ENCODE measurements at places on chromosomes 12 and 14.
A peak's percentile ranks its signal among the peaks of the same experiment; 100 is the strongest.

DNA sequence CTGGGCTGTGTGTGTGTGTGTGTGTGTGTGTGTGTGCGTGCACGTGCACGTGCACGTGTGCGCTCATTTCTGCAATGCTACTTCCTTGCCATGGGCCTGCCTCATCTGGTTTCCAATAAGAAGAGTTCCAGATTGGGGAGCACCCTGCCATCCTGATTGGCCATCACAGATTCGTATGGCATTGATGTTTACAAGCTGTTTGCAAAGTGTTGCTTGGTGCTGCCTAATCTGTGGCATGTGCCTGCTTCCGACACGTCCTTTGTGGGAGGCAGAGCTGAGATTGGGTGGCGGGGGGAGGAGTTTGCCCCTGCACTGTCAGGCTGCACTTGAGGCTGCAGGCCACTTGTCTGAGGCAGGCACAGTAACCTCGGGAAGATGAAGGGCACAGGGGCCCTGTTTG is 39.2 kb downstream of the SAMD4A start:
- DNase-seq = no peak

DNA sequence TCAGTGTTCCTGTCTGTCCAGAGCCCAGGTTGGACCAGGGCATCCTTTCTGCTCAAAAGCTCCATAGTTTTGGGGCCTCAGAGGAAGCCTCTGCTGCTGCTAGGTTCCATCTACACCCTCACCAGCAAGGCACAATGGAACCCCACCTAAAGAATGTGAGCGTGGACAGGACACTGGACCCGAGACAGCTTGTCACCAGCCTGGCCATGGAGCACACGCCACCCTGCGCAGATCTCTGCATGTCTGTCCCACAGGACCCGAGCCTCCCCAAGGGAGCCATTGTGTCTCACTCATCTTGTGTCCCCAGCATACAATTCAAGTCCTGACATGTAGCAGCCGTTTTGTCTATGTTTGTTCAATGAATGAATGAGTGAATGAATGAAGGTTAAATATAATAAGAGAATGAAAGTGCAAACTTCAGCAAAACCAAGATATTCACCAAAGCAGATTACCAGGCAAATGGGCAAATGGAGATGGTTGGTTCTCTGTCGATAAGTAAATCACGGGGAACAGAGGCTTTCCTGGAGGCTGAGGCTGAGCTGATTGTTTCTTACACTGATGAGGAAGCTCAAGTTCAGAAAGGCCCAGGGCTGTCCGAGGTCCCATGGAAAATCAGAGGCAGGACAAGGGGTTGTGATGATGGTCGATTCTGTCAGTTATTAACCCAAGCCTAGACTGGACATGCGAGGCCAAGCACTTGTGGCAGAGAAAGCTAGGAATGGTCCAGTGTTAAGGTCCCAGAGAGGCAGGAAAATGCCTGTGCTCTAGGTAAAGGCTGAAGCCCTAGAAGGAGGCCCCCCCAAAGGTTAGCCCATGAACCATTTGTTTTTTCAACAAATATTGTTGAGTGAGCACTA is 27.0 kb downstream of the SERPINA3 start:
- no peak for DNase-seq

DNA sequence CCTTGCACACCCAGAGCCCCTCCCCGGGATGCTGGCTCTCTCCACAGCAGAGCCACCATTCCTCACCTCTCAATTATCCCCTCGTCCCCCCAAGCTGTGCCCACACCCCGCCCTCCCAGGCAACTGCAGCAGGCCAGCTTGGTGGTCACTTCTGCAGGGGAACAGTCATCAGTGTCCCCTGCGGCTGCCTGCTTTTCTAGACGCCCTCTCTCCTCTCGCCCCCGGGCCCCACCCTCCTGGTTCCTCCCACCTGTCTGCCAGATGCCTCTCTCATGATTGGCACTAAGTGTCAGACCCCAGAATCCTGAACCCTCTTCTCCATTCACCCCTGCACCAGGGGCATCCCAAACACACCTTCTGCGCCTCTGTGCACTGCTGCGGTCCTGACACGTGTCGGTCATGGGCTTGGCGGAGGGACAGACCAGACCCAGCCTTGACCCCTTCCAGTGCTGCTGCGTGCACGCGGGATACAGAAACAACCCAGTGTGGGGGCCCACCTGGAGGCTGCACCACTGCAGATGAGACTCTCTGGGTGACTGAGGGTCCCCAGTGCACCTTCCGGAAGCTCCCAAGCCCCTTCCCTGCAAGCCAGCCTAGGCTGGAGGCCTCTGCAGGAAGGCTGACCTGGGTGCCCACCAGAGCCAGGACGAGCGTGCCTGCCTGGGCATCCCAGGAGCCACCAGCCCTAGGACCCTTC is 99.5 kb downstream of the SETD3 start:
- no peak for DNase-seq

GRCh38 chr14:92591346-92591745 is 77.8 kb downstream of the RIN3 start:
- DNase-seq = no peak

GRCh38 chr12:109701064-109701463 is 12.6 kb upstream of the FAM222A start:
- no peak for DNase-seq

DNA sequence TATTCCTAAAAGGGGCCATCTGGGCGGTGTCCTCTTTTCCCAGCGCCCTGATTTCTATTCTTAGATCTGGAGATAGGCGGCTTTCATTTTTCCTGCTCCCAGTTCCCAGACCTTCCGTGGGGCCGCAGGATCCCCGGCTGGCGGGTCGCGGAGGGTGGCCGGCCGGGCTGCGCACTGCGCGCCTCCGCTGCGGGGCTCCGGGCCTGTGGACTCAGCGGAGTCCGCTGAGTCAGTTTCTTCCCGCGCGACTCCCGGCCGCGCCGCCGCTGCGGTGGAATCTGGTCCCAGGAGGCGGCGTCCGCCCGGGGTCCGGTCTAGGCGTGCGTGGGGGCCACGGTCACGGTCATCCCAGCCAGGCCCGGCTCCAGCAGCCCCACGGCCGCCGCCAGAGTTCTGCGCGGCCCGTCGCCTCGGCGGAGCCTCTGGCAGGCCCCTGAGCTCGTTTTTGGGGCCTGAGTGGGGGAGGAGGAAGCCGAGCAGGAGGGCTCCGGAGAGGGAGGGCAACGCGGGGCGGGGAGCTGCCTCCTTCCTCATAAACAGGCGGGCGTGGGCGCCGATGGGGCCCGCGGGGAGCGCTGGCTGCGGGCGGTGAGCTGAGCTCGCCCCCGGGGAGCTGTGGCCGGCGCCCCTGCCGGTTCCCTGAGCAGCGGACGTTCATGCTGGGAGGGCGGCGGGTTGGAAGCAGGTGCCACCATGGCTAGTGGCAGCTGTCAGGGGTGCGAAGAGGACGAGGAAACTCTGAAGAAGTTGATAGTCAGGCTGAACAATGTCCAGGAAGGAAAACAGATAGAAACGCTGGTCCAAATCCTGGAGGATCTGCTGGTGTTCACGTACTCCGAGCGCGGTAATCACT is at the start of gene LRRK2:
Gene LRRK2, plus strand, starts transcription at position 559 of the 853 bp plus-strand sequence. Its CDS starts 135 bp downstream, at position 694.
- peak; percentile 30 for DNase-seq

- DNase-seq = no peak
Measured at GRCh38 chr14:94805680-94806288, 35.9 kb upstream of the GSC start.

DNA sequence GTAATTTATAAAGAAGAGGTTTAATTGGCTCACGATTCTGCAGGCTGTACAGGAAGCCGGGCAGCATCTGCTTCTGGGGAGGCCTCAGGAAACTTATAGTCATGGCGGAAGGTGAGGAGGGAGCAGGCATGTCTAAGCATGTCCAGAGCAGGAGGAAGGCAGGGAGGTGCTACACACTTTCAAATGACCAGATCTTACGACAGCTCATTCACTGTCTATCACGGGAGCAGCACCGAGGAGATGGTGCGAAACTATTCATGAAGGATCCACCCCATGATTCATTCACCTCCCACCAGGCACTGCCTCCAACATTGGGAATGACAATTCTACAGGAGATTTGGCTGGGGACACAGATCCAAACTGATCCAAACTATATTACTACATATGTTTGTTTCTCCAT is 10.0 kb downstream of the SFSWAP start:
- no peak for DNase-seq

- DNase-seq = no peak
Measured at GRCh38 chr14:55302367-55303124, 31.3 kb downstream of the FBXO34 start.

DNA sequence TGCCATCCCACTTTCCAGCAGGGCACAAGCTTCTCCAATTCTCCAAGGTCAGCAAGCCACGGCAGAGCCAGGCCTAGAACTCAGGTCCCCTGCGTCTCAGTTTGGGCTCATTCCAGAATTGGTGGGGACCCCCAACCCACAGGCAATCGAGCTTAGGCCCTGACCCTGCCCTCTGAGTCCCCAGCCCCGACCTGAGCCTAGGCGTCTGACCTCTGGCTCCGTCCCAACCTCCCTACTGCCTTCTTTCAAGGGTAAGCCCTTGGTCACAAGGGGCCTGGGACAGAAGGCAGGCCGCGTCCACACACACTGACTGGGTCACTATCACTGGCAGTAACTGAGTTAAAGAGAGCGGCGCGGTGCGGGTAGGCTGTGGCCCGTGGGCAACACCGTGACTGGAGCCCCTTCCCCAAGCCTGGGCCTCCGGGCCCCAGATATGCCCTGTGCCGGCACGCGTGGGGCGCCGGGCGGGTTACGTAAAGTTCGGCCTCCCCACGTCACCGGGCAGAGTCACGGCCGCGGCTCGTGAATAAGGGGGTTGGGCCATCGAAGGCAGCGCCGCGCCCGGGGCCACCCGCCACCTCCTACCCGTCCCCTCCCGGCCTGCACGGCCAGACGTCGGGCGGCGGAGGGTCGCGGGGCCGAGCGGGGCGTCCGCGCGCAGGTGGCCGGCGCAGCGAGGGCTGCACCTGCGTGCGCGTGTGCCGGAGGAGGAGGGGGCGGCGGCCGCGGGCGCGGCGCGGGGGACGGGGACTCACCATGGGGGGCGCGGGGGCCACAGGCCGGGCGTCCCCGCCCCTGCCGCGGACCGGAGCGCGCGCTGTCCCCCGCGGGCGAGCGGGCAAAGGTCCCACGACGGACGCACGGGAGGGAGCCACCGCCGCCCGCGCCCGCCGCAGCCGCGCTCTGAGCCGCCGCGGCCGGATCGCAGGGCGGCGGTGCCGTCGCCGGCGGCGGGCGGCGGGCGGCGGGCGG is 516 bp downstream of the ANKRD9 start:
- DNase-seq = no peak

DNA sequence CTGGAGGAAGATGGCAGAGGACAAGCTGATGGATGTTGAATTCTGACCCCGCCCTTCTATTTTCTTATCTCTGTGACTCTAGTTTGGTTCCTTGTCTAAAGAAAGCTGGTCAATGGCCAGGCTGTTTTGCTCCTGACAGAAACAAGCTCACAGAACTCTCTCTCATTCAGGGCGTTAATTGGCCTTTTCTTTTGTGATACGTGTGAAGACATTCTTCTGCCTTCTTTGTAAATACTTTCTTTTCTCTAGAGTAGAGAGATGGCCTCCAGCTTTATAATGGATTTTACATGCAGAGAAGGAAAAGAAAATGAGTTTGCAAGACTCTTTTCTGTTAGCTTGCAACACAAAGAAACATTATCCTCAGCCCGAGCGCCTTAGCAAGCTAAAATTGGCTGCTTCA is 492.2 kb upstream of the CCDC196 start:
- DNase-seq = no peak

- DNase-seq = no peak
Measured at GRCh38 chr12:28650906-28651305, 460.6 kb downstream of the CCDC91 start.

GRCh38 chr14:90381011-90381786 is 15.6 kb upstream of the CALM1 start:
- peak; percentile 76 for DNase-seq

- no peak for DNase-seq
Measured at GRCh38 chr12:120485961-120486881, 9.7 kb upstream of the DYNLL1 start.

DNA sequence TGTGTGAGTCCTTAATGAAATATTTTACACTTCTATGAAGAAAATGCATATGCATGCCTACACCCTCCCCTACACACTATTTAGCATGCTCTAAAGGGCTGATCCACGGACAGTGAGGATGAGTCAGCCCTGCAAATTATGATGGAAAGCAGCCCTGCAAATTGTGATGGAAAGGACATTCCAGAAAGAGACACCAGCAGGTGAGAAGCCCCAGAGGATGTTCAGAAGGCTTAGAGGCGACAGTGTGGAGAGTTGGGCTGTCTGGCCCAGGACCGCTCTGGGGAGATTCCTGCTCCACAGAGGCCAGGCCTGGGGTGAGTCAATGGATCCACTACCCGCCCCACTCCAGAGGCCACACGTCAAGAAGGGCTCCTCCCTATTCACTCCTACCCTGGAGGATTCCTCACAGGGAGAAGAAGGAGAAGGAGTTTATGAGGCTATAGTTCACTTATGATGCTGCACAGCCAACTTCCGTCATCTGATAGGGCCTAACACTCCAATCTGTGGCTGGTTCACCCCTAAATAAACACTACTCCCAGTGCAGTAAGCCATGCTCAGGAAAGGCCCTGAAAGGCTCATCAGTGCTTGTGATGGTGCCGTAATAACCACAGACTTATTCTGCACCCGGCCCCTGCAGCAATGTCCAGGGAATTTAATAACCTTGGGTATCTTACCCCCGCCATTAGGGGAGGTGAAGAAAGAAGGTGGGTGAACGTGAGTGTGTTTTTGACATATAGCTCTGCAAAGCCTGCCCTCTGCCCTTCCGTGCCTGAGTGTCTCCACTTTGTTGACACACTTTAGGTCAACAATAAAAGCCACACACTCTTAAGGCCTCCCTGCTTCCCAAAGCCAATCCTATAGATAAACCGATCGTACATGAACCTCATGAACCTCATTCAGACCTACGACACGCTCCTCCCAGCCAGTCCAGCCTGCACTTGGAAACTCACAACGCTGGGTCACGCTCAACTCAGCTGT is 46.4 kb downstream of the CLMN start:
- no peak for DNase-seq

DNA sequence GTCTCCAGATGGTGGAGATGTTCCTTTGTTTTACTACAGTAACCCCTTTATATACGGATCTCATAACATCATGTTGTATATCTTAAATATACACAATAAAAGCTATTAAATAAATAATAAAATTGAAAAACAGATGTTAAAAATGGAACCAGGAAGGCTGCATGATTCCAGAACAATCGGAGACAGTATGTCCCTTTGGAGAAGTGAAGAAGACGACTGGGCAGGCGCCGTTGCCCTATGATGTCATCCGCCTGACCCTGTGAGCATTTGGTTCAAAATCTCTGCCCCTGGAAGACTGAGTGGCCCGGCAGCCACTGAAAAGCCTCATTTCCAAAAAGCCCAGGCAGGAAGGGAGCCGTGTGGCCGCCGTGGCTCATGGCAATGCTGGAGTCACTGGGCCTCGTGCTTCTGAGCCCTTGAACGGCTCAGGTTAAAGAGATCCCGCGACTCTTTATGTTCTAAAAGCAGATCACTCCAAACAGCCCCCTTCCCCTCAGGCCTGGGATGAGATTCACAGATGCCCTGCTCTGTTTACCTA is 30.8 kb downstream of the RIMBP2 start:
- DNase-seq = no peak

GRCh38 chr14:53613404-53614253 is 343.0 kb downstream of the BMP4 start:
- no peak for DNase-seq

GRCh38 chr14:61344437-61345150 is 23.2 kb downstream of the PRKCH start:
- no peak for DNase-seq

- no peak for DNase-seq
Measured at GRCh38 chr12:64392221-64392620, 1.7 kb upstream of the C12orf56 start.

Data from fibroblast of skin of left biceps (primary cell).